ENCODE measurements at places on chromosomes 4 and X.

DNA sequence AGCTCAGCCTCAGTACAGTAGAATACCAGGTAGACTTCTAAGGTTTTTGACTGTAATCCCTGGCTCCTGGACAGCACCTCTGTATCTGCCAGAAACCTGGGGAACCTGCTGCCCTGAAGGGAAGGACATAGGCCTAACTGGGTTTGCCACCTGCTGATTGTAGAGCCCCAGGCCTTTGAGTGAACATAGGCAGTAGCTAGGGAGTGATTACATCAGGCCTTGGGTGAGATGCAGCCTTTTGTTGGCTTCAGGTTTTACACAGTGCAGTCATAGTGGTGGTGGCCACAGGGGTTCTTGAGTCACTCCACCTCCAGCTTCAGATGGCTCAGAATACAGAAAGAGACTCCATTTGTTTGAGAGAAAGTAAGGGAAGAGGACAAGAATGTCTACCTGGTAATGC is 19.3 kb downstream of the IQCM start:
- DNase-seq: no peak

DNA sequence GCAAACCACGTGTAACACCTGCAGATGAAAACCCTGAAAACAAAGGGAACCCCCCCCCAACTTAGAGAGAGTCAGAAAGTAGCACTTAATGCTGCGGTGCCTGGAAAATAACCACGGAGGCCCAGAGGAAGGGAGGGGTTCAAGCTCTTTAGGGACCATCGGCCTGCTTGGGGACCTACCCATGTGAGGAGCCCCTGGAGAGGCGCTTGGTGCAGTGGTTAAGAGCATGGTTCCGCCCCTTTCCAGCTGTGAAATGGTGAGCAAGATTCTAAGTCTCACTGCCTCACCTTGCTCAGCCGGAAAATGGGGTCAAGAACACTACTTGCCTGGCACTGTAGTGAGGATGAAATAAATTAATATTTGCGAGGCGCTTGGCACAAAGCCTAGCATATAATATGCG is 13.8 kb downstream of the SLC25A5 start:
- no peak for DNase-seq

- no peak for DNase-seq
These were observed 136.0 kb upstream of the HPGD start for GRCh38 chr4:174658246-174658645.

DNA sequence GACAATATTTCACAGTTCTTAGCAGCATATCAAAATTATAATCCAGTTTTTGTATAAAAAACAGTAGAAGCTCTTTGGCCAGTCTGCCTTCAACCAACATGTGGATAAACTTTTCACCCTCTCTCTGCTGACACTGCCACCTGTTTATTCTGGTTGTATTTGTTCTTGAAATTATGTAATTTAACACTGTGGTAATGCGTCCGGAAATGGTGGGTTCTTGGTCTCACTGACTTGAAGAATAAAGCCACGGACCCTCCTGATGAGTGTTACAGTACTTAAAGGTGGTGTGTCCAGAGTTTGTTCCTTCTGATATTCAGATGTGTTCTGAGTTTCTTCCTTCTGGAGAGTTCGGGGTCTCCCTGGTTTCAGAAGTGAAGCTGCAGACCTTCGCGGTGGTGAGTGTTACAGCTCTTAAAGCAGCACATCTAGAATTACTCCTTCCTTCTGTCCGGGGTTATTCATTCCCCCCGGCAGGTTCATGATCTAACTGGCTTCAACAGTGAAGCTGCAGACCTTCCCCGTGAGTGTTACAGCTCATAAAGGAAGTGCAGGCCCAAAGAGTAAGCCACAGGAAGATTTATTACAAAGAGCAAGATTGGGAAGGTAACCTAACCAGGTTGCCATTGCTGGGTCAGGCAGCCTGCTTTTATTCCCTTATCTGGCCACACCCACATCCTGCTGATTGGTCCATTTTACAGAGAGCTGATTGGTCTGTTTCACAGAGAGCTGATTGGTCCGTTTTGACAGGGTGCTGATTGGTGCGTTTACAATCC is 15.7 kb downstream of the FAM184B start:
- no peak for DNase-seq

- DNase-seq: no peak
These were observed 342.3 kb upstream of the GALNT7 start for GRCh38 chr4:172826346-172826745.

DNA sequence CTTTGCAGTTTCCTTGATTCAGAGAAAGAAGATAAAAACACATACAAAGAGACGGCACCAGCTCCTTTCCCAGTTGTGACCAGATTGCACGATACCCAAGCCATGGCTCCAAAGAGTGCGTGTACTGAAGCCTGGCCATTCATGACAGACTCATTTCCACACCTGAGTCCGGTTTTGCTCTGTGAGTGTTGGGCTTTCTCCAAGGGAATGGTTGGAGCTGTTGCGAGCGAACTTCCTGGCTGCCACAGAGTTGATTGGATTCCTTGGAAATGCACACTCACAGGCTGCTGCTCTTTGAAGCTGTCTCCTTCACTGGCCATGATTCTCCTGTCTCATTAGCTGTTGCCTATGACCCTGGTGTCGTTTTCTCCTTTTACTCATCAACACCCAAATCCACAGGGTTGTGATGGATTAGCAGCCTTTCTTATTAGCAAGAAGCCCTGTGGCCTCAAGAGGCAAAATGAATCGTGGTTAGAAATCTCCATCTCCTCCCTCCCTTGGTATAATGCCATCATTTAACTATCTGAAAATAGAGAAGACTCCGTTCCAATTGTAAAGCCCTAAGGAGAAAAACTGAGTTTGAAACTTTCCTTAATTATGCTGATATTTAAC is 43.9 kb upstream of the BBS12 start:
- no peak for DNase-seq

GRCh38 chr4:3317656-3318211 is 24.9 kb downstream of the RGS12 start:
- no peak for DNase-seq

DNA sequence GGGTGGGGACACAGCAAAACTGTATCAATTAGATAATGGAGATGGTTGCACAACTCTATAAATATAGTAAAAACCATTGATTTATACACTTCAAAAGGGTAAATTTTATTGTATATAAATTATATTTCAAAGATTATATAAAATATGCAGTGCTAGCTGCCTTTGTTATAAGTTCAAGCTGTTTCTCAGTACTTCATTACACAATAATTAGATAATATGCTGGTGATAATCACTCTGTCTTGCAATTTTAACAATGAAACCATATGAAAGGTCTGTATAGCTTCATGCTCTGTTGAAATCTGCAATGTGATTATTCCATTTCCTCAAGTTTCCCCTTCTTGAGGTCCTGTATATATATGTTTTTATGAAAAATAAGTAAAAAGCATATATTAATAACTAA is 73.4 kb upstream of the PLS3 start:
- DNase-seq: no peak

- no peak for DNase-seq
These were observed 11.3 kb upstream of the PCYT1B start for GRCh38 chrX:24658421-24658820.
